ENCODE measurements at places on chromosomes 2 and 18.

- no peak for DNase-seq
These were observed 147.3 kb downstream of the IRS1 start for GRCh38 chr2:226652369-226652768.

DNA sequence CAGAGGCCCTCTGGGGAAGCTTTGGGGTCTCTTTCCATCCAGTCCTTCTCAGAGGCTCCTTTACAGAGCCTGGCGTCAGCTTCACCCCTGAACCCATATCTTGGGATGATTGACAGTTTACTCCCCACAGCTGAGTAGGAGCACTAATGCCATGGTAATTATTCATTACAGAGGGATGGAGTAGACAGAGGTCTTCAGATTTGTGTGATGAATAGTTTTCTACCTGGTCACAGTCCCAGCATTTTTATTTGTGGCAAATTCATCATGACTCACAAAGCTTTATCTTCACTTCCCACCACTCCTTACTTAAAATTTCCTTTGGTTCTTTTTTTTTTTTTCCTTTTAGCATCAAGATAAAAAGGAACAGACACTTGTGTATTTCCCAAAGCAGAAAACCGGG is 104.2 kb downstream of the CCDC85A start:
- DNase-seq, result no peak

GRCh38 chr2:98757904-98758421 is 27.0 kb upstream of the MGAT4A start:
- DNase-seq, result no peak

- DNase-seq, result no peak
These were observed 475.8 kb downstream of the STK39 start for GRCh38 chr2:167771628-167772027.

GRCh38 chr2:218023636-218024035 is 20.8 kb upstream of the TNS1 start:
- DNase-seq, result no peak

GRCh38 chr18:70151614-70152013 is 53.9 kb downstream of the RTTN start:
- no peak for DNase-seq

DNA sequence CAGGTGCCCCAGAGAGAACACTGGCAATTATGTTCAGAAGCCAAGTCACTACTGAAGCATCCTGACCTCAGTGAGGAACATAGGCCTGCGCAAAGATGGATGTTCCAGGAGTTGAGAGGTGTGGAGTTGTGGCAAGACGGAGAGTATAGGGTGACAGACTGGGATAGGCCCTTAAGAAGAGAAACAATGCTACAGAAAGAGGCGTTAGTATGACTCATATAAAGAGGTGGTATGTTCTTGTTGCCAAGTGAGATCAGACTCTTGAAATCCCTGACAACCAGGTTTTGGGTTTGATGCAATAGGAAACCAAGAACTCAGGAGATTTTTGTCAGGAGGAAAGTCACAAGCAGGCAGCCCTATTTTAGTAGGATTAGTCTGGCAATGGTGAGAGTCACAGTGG is 185.6 kb downstream of the RIT2 start:
- peak; percentile 96 for DNase-seq

GRCh38 chr18:55407191-55407590 is 180.8 kb downstream of the TCF4 start:
- no peak for DNase-seq

- no peak for DNase-seq
These were observed 617.6 kb downstream of the ADCYAP1 start for GRCh38 chr18:1522249-1522615.

GRCh38 chr2:73232403-73233153 is 461 bp downstream of the PRADC1 start:
- no peak for DNase-seq

DNA sequence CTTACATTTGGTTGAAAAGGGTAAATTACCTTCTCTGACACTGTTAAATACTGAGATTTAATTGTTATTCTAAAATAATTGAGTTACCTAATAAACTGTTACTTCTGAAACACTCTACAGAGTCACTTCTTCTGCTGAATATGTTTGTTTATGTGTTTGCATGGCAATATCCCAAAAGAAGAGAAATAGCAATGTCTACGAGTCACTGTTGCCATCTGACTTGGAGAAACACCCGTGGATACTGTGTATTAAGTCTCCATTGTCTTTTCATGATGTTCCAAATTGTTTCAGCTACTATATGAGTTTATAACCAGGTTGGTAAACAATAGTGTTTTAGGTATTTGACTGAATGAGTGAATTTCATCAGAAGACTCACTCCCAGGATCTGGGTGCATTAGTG is 754.2 kb upstream of the ID2 start:
- no peak for DNase-seq

DNA sequence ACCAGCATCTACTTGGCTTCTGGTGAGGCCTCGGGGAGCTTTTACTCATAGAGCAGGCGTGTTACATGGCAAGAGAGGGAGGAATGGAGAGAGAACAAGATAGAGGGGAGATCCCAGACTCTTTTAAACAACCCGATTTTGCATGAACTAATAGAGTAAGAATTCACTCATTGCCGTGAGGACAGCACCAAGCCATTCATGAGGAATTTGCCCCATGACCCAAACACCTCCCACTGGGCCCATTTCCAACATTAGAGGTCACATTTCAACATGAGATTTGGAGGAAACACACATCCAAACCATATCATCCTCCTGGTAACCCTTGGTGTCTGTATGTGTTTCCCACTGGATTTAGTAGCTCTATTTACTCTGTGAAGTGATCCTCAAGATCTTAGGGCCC is 249.9 kb upstream of the SP5 start:
- no peak for DNase-seq

DNA sequence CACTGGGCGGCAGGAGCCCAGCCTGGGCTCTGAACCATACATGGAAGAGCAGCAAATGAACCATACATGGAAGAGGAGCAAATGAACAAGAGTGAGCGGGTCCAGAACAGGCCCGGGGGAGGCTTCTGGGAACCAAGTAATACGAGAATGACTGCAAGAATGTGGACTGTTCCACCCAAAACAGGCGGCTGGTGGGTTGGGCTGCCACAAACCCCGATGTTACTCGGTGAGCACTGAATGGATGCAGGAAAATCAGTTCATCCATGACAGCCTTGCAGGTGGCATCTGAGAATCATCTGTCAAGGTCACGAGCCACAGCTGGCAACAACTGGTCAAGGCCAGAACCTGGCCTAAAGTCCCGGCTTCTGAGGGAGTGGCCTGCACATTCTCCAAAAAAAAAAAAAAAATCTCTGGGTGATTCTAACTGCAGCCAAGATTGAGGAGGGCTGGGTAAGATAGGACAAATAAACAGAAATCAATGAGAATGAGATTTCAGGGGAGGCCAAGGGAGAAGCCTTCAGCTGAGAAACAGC is 106.1 kb downstream of the ZNF516 start:
- no peak for DNase-seq

DNA sequence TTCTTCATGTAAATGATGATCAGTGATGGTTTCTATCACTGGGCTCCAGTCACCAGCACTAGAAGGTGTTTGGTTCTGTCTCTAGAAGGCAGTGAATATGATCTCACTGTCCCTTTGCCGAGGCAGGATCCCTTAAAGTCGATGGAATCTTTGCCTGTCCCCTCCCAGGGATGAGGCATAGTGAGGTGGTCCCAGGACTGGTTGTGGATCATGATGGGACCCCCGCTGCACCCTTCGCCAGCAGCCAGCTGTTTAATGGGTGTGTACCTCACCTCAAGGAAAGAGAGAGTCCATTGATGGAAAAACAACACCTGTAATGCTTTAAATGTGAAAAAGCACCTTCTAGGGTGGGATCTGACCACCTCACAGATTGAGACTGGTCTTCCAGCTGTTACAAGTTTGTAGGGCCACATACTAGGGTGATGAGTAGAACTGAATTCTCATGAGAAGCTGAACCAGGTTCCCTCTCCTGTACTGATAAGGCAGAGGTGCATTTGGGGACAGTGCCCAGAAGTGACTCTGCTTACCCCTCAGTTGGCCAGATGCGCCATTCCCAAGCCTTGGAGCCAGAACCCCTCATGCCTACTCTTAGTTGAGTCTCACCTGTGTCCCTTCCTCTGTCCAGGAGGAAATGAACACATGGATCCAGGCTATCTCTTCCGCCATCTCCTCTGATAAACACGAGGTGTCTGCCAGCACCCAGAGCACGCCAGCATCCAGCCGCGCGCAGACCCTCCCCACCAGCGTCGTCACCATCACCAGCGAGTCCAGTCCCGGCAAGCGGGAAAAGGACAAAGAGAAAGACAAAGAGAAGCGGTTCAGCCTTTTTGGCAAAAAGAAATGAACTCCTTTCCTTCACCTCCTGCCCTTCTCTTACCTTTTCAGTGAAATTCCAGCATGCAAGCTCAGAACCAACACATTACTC is 55.5 kb upstream of the EML6 start:
- no peak for DNase-seq

GRCh38 chr18:75172299-75173124 is 36.4 kb downstream of the PTGR3 start:
- no peak for DNase-seq

- no peak for DNase-seq
These were observed 1.6 kb downstream of the PLCL1 start for GRCh38 chr2:197805715-197806633.

DNA sequence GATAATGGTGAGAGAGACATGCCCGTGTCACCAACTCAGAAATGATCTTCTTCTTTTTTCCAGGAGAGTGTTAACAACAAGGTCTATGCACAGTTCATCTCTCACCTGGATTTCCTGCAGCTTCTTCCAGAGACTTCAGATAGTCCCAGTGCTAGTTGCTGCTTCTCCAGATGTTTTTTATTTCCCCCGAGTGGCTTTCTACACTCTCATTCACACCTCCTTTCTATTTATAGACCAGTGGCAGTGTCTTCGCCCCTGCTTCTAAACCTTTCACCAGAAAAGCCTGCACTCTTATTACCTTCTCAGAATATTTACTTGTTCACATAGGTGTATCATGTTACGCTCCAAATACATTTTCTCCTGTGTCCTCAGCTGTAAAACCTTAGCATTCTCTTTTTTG is 558.8 kb upstream of the CHAC2 start:
- no peak for DNase-seq

DNA sequence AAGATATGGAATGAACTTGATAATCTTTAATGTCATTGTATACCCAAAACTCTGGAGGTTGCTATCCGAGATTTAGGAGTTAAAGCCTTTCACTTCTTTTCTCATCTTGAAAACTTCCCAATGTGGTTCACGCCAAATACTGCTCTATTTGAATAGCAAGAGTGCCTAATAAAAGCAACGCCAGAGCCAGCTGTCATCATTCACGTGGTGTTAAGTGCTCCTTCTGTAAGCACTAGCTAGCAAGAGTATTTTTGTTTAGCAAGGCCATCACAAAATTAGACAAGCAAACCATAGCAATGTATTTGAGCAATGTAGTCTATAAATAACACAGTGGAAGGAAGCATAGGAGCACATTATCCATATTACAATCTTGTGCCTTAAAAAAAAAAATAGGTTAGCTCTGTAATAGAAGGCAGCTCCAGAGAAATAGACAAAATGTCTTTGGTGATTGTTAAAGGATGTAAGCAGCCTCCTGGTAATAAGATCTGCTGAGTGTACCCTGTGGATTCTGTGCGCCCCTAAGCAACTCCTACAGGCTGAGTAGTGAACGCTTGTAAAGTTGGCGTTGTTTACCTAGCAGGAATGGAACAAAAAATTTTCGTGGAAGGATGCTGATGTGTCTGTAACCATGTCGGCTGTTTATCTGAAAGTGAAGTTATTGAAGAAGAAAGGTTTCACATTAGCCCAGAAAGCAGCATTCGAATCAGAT is 518.0 kb downstream of the CNTNAP5 start:
- DNase-seq, result no peak

DNA sequence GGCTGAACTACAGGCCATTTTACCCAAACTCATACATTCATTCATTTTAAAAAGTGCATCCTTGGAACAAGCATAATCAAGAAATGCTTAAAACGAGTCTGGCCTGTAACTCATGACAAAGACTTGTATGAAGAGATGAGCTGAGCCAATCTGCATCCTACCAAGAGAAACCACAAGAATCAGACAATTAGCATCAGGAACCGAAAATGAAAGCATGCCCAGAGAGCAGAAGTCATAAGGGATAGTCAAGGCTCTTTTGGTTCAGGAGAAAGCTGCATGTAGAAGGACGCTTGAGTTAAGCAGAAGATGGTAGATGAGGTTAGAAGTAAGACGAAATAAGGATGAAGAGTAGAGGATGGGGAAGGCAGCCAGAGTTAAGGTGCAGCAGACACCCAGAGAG is 137.0 kb upstream of the CTNNA2 start:
- no peak for DNase-seq

DNA sequence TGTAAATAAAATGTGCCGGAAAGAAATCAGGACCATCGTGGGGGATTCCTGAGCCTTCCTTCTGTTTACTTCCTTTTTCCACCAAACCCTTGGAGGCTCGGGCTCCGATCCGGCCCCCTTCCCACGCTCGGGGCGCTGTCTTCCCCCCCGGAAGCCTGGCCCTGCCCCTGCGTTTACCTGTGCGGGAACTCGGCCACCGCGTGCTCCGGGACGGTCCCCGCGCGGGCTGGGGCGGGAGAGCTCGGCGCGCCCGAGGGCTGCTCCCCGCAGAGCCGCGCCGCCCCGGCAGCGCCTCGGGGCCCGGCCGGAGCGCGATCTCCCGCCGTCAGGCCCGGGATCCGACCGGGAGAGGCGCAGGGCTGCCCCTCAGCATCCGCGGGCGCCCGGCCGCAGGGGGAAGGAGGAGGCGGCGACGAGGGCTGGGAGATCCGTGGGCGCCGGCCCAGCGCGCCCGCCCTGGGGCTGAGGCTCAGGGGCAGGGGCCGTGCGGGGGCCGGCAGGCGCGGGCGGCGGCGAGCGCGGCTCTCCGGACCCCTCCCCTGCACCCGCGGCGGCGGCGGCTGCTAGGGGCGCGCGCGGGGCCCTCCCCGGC is 435 bp downstream of the ADCY3 start:
- DNase-seq, result no peak

GRCh38 chr18:44943311-44943881 is 262.7 kb downstream of the SETBP1 start:
- DNase-seq, result peak; percentile 91

DNA sequence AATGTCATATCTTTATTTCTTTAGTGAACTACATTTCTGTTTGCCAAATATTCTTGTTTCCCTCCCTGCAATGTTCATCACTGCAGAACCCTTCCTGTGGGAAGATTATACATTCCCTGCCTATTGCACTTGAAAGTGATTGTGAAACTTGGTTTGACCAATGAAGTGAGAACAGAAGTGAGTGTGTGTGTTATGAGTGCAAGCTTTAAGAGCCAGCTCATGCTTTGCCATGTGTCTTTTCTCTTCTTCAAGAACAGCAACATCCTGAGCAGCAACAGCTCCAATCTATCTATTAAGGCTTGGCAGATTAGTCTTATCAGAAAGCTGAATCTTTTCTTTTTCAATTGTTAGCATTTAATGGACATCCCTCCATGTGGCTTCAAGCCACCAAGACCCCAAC is 42.0 kb upstream of the UBE2E3 start:
- DNase-seq, result no peak

DNA sequence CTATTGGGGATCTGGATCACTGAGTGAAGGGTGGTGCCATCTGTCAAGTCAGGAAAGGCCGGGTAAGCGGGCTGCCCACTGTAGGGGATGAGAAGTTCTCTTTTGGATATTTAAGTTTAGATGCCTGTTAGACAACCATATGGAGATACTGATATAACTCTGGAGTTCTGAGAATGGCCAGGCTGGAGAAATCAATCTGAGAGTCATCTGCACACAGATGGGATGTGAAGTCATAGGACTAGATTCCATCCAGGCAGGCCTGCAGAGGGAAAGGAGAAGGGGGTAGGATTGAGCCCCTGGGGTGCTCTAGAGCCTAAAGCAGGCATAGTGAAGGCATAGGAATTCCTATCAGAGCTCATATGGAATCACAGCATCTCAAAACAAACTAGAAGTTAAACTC is 30.1 kb downstream of the SPRED2 start:
- no peak for DNase-seq
